ENCODE measurements at places on chromosomes 5 and 9.
A peak's percentile ranks its signal among the peaks of the same experiment; 100 is the strongest.

DNA sequence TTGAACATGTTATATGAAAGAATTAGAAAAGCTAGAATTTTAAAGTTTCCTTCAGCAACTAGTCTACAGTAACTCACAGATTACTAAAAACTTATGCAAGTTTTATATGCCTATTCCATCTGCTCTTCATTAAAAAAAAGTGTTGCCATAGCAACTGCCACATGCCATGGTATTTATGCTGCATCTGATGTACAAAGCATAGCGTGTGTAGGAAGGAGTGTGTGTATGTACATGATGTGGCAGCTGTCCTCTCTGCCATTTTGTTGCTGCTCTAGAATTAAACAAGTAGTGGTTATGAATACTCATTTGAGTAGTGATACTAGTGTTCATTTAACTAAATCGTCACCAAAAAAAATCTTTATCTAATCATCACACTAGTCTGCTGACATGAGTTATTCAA is 593.5 kb downstream of the CETN3 start:
- no peak for DNase-seq

DNA sequence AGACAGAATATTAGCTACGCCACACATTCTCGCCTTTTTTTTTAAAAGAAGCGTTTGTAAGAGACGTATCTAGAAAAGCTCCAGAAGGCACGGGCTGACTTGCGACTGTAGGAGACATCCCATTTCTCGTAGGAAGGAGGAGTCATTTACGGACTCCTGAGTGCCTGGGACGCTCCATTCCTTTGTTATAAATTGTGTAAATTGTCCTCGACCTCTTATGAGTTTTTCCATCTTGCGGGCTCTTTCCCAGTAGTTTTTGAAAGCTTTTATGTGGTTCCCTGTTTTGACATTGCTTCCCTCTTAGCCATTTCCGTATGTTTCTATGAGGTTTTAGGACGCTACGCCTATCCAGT is 1.0 kb downstream of the RABL6 start:
- DNase-seq, result no peak

DNA sequence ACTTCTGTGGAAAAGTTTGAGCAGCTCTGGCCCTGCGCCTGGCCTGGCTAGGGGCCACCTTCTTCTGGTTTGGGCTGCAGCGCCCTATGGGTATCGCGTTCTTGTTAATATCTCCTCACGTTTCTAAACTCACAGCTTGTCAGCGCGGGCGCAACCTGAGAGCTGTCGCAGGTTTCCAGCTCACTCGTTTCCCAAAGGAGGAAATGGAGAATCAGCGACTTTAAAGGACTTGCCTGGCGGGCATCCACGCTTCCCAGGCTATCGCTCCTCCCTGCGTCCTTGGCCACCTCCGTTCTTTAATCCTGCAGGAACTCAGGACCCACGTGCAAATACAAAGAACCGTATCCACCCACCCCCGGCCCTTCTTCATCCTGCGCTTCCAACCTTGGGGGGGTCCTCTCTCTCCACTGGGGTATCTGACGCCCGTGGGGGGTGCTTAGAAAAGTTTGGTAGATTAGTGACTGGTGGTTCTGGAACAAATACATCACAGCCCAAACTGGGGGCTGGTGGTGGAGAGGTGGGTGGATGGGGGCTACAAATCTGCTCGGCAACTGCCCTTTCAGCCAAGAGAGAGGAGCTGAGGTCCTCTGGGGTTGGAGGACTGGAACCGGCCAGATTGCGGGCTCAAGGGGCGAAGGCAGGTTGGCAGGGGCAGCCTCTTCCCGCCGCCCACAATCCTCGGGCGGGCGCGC is 578 bp upstream of the PSAT1 start:
- DNase-seq, result no peak

- DNase-seq, result peak; percentile 81
These were observed 23.6 kb downstream of the PCDHGC5 start for GRCh38 chr5:141512390-141512910.

DNA sequence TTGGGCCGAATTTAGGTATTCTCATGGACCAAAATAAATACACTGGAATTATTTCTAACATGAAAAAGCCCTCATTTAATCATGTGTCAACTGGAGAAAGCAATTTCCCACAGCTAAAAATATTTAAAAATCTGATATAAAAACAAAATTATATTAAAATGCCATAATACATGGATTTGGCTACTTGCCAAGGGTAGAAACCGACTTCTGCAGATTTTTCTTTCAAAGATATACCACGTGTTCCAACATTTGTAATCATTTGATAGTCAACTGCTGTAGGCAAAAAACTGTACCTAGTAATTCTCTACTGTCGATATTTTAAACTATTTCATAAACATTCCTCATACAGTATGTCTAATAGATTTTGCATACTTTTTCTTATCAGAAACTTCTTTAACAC is 237.6 kb downstream of the FBXL17 start:
- DNase-seq, result no peak

GRCh38 chr5:145293716-145294115 is 541.4 kb downstream of the PRELID2 start:
- DNase-seq, result no peak

- no peak for DNase-seq
These were observed 25.7 kb upstream of the CHD1 start for GRCh38 chr5:98954392-98955028.

Measured in stimulated activated CD4-positive, alpha-beta T cell treated with anti-CD3 and anti-CD28 coated beads, Interleukin-12 subunit alpha, Interleukin-12 subunit beta, amount 100 ng/mL, for 48 hours (primary cell).